ENCODE measurements at places on chromosomes 3 and 15.

DNA sequence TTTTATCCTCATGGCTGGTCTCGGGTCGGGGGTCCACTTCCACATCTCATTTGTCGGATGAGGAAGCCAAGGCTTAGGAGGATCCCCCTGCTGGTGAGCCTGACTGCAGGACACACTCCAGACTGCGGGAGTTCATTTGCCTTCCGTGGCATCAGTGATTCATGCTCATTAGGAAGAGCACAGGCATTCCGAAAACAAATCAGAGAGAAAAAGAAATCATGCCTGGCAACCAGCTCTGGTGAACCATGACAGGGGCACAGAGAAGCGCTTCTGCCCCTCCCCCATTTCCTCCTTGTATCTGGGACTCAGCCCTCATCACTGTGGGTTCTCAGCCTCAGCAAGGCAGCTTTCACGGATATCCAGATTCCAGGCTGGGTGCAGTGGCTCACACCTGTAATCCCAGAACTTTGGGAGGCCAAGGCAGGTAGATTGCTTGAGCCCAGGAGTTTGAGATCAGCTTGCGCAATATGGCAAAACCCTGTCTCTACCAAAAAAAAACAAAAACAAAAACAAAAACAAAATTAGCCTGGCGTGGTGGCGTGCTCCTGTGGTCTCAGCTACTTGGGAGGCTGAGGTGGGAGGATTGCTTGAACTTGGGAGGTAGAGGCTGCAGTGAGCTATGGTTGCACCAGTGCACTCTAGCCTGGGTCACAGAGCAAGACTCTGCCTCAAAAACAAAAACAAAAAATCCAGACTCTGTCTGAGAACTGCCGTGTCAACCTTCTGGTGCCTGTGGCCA lies 28.4 kb downstream of the IRAK2 start:
- DNase-seq, result peak; percentile 64

DNA sequence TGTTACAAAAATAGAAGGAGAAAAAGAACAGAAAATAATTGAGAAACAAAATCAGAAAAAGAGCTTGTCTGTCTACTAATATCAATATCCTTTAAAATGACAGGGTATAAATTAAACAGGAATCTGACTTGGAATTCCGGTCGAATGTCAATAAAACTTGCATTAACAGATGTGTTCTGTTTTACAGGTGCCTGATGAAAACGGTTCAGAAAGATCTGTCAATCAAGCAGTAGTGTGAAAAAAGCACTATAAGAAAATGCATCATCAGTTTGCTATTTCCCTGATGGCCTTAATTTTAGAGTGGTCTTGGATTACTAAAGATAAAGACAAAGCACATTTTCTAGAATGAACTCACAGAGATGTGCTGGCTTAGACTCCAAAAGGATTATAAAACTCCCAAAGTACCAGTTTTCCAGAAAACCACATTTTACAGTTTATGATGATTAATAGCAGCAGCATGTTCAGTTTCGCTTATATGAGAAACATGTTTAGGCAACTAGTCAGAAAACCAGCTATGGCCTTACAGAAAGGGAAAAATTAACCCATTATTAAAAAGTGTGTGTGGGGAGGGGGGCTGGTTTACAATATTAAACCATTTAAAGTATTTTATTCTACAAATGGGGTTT lies 8.2 kb upstream of the C3orf38 start:
- DNase-seq, result no peak

GRCh38 chr3:140953028-140953960 lies 11.7 kb downstream of the SLC25A36 start:
- peak; percentile 44 for DNase-seq

DNA sequence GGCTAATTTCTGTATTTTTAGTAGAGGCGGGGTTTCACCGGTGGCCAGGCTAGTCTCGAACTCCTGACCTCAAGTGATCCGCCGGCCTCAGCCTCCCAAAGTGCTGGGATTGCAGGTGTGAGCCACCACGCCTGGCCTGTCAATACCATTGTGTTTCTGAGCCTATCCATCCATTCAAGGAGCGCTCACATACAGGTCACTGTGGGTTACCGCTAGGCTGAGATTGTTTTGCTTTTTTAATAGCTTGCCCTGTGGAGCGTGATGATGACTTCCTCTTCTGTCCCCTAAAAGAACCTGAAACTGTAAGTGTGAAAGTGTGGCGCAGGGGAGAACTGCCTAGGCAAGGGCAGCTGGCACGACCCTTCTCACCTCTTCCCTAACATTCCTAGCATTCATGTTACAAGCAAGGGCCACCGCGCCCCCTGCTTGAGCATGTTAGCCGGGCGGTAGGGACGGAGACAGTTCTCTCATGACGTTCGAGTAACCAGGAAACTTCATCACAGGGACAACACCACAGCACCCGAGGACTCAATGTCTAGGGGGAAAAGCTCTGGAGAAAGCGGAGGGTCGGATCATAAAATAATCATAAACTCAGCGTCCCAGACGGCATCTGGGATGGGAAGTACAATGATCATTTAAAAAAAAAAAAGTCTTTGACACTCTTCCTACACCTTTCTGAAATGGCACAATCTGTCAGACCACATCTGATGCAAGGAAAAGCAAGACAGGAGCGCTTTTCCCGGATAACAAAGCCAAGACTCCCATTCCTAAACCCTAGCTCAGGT lies 790 bp downstream of the LAMP3 start:
- DNase-seq, result peak; percentile 30

- no peak for DNase-seq
These were observed 1.1 kb upstream of the CSK start for GRCh38 chr15:74780523-74781430.

- no peak for DNase-seq
These were observed 23.2 kb downstream of the ALS2CL start for GRCh38 chr3:46670000-46670890.

DNA sequence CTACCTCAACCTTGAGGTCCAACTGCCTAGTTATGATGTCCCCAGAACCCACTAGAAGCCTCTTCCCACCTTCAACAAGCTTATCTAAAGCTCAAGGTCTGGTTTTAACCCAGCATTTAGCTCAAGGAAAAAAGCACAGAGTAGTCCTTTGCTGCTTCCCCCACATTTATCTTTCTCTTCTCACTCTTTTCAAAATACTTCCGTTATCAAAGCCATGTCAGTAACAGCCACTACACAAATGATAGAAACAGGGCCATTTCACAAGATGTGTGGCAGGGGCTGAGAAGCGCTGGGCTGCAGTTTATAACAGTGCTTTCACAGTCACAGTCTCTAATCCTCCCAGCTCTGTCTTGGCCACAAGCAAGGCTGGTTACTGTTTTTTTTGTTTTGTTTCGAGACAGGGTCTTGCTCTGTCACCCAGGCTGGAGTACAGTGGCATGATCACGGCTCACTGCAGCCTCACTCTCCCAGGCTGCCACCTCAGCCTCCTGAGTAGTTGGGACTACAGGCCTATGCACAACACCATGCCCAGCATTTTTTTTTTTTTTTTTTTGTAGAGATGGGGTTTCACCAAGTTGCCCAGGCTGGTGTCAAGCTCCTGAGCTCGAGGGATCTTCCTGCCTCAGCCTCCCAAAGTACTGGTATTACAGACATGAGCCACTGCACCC lies 218.8 kb downstream of the OSBPL10 start:
- no peak for DNase-seq

GRCh38 chr3:97694876-97695275 lies 69.7 kb upstream of the ARL6 start:
- no peak for DNase-seq

DNA sequence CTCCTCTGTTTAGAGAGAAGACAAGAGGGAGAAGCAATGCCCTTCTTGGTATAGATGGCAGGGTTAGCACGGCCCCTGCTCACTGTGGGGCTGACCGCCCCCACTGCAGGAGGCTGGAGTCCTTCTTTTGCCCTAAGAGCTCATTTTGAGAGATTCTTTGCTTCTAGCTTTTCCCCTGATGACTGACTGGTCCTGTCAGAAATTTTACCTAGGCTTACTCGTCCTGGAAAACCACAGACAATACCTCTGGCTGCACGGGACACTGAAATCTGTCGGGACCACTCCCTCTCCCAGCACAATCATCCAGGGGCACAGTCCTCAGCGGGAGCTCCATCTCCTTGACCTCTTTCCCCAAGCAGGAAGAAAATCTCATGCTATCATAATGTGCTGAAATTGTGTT lies 143.0 kb upstream of the RGMA start:
- no peak for DNase-seq

- no peak for DNase-seq
These were observed 18.3 kb upstream of the PROK2 start for GRCh38 chr3:71803248-71803647.

- peak; percentile 26 for DNase-seq
These were observed 607.9 kb upstream of the KCNMB2 start for GRCh38 chr3:177928172-177928873.

DNA sequence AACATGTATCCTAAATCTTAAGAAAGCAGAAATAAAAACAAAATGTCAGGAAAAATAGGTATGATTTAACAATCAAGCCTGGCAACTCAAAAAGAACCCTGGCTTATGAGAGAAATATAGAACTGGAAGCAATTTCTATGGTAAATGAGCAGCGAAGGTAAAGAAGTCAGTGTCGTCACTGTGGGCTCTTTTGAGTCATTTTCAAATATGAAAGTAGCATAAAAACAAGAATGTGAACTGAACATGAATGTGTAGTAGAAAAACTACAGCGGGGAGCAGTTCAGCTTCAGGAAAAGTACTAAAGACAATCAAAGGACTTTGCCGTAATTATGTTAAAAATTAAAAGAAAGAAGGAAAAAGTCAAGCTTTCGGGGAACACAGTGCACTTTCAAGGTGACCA lies 17.5 kb downstream of the LSG1 start:
- DNase-seq, result no peak

GRCh38 chr3:3107858-3108257 lies 2.3 kb downstream of the IL5RA start:
- DNase-seq, result no peak

GRCh38 chr3:10594915-10595314 lies 89.5 kb upstream of the ATP2B2 start:
- DNase-seq, result peak; percentile 5

- no peak for DNase-seq
These were observed 468.6 kb upstream of the AGTR1 start for GRCh38 chr3:148229107-148229506.

GRCh38 chr3:194395778-194396538 lies 3.1 kb downstream of the GP5 start:
- DNase-seq, result no peak

DNA sequence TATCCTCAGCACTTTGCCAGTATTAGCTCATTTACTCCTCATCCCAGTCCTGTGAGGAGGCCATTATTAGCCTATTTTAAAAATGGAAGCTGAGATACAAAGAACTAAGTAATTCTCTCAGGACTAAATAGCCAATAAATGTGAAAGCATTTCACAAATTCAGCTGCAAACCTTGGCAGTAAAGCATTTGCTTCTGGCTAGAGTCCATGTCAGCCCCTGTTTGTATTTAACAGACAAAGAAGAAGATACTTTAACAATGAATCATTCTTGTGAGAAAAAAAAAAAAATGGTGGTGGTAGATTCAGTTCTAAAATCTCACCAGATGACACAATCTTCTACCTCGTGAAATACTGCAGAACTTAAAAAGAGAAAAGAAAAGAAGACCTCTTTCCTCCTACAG lies 85.0 kb upstream of the CNTN6 start:
- DNase-seq, result no peak

GRCh38 chr3:46298871-46299607 lies 54.9 kb upstream of the CCR2 start:
- DNase-seq, result no peak

DNA sequence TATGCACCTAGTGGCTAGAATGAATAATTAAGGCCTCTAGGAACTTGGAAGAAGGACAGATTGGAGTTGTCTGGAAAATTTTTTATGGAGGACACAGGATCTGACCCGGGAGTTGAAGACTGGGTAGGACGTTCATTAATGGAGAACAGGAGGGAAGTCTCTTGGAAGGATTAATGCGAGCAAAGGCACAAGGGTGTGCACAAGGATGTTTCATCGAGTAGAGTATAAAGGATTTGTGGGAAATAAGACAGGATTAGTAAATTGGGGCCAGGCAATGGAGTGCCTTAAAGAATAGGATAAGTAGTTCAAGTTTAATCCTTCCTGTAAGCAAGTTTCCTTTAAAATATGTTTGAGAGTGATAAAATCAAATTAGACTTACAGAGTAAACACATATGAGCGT lies 14.6 kb downstream of the LMOD3 start:
- no peak for DNase-seq

DNA sequence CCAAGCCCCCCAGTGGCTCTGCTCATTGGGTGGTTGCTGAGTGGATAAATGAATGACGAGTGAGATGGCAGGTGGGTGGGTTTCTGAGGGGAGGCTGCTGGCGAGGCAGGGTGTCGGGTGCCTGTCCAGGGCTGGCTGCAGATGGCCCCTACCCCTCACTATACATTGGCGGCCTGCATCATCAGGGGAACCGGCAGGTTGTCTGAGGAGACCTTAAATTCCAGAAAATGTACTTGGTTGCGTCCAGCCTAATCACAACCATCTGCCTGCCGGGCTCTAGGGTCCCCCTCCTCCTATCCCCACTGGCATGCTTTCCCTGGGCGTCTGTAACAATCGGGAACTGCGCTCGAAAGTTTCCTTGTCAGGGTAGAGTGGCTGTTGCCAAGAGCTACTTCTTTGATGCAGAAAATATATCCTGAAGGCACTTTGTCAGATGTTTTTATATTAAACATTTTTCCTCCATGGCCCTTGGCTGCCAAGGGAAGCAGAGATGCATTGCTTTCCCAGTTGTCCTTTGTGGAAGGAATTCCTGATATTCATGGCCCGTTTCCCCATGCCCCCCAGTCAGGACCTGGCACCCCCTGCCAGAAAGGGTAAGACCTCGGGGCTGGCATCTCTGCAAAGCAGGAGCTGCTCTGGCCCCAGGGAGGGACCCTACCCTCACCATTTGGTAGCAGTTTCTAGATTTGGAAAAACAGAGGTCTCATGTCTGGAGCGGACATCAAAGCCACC lies 22.9 kb downstream of the SMAD6 start:
- DNase-seq, result no peak

- no peak for DNase-seq
These were observed 41.5 kb upstream of the FAM98B start for GRCh38 chr15:38412466-38412865.

DNA sequence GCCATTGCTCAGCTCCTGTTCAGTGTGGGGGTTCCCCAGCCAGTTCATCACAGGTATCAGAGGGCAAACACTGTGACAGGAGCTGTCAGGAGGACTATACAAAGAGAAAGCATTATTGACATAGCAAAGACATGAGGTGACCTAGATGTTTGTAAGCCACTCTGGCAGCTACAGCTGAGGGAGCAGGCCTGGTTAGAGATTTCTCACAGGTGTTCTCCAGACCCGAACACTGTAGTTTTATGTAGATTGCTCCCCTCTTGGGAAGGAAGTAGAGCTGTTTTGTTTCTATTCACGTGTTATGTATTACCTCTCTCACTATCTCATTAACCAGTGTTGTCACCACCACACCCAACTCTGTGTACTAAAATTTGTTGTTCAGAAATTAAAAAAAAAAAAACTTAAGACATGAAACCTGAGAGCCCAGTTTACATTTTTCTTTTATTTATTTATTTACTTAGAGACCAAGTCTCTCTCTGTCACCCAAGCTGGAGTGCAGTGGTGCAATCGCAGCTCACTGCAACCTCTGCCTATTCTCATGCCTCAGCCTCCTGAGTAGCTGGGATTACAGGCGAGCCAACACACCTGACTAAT lies 123.7 kb downstream of the RBPMS2 start:
- peak; percentile 85 for DNase-seq

GRCh38 chr3:193729088-193729465 lies 136.1 kb downstream of the OPA1 start:
- no peak for DNase-seq
